GM12878 (cell line): ENCODE measurements at places on chromosomes 1 and 21.

DNA sequence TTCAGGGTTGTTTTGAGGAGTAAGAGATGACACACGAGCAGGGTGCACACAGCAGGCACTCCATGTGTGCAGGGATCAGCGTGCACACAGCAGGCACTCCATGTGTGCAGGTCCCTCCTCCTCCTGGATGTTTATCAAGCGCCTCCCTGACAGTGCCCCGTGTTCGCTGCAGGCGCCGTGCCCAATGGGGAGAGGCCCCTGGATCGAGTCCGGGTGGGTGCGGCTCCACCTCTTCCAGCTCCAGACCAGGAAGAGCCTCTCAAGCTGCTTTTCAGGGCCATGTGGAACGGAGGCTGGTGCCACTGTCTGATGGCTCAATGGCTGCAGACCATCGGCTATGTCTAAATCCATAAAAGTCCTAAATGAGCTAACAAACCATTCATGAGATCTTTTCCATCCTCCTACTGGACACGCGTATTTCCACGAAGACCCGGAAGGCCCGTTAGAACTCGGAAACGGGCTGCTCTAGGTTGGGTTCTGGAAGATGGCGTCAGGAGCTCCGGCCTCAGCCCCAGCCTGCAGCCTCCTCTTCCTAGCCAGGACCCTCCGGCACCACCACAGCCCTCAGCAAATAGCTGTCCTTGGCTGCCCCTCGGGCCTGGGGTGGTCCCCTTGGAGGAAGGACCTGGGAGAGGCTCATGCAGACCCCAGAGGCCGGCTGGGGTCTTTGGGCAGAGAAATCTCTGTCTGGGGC lies 36.0 kb downstream of the RRP1 start:
- no peak for DNase-seq

DNA sequence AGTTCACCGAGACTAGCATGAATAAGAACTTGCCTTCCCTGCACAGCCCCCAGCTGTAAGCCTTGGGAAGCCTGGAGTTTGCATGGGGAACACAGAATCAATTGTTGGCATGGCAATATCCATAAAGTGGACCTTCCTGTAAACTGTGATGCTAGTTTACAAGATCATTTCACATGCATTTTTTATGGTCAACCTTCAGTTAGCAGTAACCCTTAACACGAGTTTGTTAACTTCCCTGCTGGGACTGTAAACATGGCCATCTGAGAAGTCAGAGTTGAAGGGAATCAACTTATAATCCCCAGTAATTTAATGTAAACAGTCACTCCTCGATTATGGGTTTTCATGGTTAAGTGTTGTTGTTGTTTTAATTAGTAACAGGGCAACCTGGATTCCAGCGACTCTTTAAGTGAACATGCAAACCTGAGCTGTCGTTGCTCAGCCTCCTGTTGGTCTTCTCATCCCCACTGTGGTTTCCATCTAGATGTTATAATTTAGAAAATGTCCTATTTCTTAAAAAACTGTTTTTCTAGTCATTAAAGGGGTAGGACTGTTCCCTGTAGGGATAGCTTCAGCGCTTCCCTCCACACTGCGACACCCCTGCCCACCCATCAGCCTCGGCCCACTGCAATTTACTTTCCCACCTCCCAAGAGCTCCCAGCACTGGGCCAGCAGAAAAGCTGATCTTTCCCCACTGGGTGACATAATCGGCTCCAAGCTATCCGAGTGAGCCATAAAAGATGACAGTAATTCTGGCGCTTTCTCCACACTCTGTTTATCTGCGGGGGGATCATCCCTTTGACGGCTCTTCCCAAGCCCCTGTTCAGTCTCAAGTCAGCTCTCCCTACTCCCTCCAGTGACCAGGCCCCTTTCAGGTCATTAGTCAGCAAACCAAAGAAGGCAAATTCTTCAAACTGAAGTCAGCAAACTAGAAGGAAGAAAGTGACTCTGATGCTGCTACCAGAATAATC lies 107.6 kb upstream of the IPO9 start:
- DNase-seq = no peak

GRCh38 chr1:151898519-151898991 lies 10.8 kb downstream of the THEM4 start:
- no peak for DNase-seq

DNA sequence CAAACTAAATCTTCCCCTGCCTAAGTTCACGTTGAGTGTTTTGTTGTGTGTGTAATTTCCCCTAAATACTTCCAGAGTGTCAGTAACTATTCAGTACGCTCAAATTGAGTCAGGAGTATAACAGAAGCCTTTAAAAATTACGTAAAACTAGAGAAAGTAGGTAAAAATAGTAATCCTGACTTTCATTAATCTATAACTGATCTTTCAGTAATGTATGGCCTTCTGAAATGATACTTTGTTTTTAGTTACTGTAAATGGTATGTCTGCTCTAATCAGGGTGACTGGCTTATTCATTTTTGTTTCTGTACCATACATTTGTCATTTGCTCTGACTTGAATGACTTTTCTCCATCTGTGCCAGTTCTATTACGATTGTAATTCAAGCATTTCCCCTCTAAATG lies 29.4 kb downstream of the MIER1 start:
- no peak for DNase-seq

GRCh38 chr1:7491109-7491817 lies 279.8 kb upstream of the VAMP3 start:
- DNase-seq = no peak

- DNase-seq = no peak
Observed at GRCh38 chr21:20968391-20968790, 29.8 kb upstream of the NCAM2 start.

DNA sequence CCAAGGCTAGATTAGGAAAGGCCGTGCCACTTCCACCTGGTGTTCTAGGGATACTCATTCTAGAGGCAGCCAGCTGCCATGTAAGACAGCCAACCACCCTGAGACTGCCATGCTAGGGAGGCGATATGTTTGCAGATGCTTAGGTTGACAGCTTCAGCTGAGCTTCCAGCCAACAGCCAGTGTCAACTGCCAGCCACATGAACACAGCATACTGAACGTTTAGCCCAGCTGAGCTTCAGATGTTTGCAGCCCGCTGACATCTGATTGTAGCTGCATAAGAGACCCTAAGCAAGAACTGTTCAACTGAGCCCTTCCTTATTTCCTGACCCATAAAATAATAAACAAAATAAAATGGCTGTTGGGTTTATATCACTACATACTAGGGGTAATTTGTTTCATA lies 5.0 kb upstream of the KCNC4 start:
- no peak for DNase-seq

DNA sequence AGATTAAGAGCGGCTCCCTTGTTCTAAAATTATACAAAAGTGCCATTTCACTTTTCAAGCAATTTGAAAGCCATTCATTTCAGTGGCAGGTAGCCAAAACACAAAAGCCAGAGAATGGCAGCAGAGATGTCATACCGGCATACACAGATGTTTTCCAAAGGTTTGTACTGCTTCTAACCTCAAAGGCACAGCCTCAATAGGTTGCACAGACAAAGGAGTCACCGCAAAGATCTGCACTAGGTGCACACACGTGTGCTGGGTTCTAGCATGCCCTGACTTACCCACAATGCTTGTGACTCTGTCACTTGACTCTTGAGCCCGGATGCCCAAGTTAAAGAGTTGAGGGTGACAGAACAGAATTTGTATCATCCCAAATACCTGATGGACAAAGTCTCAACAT lies 448.9 kb upstream of the ADGRL2 start:
- no peak for DNase-seq

DNA sequence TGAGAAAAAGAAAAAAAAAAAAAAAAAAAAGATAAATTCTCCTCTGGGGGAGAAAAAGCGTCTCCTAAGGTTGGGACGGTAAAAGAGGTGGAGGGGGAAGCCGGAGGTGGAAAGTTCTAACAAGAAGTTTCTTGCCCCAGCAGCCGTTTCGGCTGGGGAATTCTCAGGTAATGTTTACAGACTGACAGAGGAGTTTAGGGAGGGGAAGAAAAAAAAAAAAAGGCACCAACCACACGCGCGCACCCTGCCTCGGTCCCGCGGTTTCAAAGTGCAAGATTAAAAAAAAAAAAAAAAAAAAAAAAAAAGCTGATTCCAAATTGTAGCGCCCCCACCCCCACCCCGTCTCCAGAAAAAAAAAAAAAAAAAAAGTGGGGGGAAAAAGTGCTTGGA lies 504 bp downstream of the DHRS3 start:
- no peak for DNase-seq

DNA sequence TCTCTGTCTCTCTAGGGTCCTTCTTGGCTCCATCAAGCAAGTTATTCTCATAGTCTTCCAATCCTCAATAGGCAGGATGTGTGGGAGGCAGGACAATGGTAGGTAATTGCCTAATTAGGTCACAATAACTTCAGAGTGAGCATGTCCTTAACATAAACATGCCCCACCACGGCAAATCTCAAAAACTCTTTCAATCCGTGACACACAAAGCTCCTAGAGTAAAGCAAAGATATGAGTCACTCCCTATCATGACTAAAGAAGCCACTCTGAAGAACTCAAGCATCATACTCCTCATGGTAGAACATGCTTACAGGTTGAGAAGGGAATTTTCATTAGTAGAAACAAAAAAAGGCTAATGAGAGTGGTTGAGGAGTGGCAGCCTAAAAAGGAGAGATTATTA lies 4.9 kb downstream of the HAO2 start:
- no peak for DNase-seq

- DNase-seq = no peak
Observed at GRCh38 chr1:202012544-202013478, 2.4 kb downstream of the ELF3 start.

GRCh38 chr1:228003461-228004330 lies 3.1 kb upstream of the WNT3A start:
- DNase-seq = no peak

DNA sequence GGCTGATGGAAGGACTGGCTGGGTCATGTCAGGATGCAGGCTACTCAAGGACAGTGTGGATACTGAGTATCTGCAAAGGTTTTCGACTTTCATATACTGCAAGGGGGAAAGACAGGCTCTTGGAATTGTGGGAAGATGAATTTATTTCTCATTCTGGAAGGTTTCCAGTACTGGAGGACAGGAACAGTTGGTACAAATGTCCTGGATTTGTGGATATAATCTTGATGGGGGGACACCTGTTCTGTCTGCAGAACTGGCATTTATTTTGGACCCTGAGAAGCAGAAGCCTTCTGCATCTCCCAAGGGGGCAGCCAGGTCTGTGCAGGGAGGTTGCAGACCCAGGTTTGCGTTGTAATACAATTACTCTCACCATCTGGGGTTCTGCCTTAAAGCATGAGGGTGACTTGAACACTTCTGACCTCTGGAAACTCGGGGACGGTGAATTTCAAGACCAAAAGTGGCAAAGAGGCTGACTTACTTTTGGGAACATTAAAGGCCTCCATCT lies 65.8 kb downstream of the NOS1AP start:
- DNase-seq = no peak

- DNase-seq = no peak
Observed at GRCh38 chr1:168720839-168721238, 8.2 kb downstream of the DPT start.

DNA sequence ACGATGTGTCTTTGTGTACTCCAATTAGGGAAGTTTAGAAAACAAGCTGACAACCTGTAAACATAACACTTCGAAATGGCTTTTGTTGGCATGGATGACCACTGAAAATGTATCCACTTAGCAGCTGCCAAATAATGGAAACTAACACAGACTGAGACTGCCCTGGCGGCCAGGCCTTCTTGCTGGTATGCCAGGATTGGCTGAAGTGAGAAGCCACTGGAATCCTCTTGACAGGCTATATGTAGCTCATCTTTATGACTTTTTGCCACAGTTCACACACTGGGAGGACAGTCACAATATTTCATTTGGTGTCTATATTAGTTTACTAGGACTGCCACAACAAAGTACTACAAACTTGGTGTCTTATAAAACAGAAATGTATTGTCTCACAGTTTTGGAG lies 12.9 kb upstream of the CTBS start:
- no peak for DNase-seq

DNA sequence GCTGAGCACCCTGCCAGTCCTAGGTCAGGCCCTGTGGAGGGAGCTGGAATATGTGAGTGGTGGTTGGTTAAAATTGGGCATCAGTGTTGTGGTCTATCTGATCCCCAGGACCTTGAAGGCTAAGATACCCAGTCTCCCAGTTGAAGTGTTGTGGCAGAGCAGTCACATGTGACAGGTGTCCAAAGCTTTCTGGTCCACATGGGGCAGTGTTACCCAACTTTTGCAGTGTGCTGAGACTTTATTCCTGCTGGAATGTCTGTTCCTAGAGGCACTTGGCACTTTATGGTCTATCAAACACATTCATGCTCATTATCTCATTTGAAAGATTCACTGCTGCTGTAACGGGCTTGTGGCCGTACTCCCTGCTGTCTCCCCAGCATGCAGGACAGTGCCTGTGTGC lies 21.0 kb upstream of the LORICRIN start:
- no peak for DNase-seq

GRCh38 chr21:40334159-40334558 lies 466.9 kb downstream of the PCP4 start:
- DNase-seq = no peak

DNA sequence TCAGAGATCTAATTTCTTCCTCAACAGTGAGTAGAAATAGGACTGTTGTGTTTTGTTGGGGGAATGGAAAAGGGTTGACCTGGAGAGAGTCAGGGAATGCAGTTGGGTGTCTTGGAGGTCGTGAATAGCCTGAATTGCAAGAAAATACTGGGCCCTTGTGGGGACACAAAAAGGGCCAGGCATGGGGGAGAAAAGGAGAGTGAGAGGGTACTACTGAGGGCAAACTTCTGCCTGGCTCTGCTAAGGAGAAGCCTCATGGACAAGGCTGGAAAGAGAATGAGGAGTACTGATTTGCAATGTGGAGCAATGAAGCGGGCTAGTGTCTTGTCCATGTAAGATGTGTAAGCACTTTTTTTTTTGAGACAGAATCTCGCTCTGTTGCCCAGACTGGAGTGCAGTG lies 96.2 kb upstream of the IRF2BP2 start:
- no peak for DNase-seq
